ENCODE measurements at places on chromosomes 5 and 9. TPM values are rescaled to one million over a fixed set of nuclear protein-coding genes. Genes with fewer than 3 reads are reported as not detected.

Gene OLFML2A
- total RNA-seq, result 1.1 TPM

Gene EPB41L4A
- total RNA-seq, result 1.4 TPM

Gene HNRNPAB
- total RNA-seq, result 286 TPM

Gene FGF10
- total RNA-seq, result not detected

DNA sequence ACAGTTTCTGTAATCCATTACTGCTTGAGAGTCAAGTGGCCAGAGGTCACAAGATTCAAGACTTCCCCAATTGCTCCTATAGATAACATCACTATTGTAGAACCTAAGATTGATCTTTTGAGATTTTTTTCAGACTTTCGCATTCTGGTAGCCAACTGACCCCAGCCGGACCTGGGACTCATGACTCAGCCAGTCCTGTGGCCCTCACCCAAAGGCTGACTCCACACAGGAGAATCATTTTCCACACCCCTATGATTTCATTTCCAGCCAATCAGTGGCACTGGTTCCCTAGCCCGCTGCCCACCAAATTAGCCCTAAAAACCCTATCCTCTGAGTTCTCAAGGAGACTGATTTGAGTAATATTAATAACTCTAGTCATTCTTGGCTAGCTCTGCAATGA is 36.2 kb downstream of the TARS1 start:
- no peak overlapping the region for H3K4me3 ChIP-seq
- no peak overlapping the region for H3K27ac ChIP-seq
- H3K27me3 ChIP-seq, result no peaks in the 10 kb centered on the region
- DNase-seq, result no peak
- no peaks in the 10 kb centered on the region for H3K36me3 ChIP-seq
- H3K4me1 ChIP-seq, result no peaks in the 10 kb centered on the region

GRCh38 chr5:121988488-121988887 is 26.7 kb downstream of the SRFBP1 start:
- H3K4me1 ChIP-seq, result no peaks in the 10 kb centered on the region
- DNase-seq, result peak; percentile 42

GRCh38 chr9:130288926-130289690 is 23.5 kb downstream of the HMCN2 start:
- DNase-seq, result no peak
- no peaks in the 10 kb centered on the region for H3K4me1 ChIP-seq
- no peak overlapping the region for H3K4me3 ChIP-seq
- peaks cover 2% of the 10 kb centered on the region for H3K27me3 ChIP-seq

- no peaks in the 10 kb centered on the region for H3K27me3 ChIP-seq
- DNase-seq, result no peak
- H3K36me3 ChIP-seq, result no peaks in the 10 kb centered on the region
- H3K27ac ChIP-seq, result no peak overlapping the region
- H3K4me1 ChIP-seq, result peaks cover 15% of the 10 kb centered on the region
- H3K4me3 ChIP-seq, result no peak overlapping the region
These were observed 170.9 kb upstream of the STK32A start for GRCh38 chr5:147063943-147064342.

DNA sequence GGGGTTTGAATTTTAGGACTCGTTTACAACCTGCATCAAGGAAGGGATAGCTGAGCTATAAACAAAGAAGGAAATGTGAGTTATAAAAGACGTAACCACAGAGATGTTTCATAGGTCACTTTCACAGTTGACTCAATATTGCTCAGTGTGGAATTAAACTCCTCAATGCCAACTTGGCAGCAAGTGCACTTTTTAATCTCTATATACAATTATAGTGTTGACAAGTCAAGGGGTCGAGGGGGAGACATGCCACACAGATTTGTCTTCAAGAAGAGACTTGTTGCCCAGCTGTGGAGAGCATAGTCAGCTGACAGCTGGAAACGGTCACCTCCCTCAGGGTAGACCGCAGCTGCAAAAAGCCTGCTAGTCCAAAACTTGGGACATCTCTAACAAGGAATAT is 163.4 kb upstream of the DMAC1 start:
- no peak for DNase-seq
- no peak overlapping the region for H3K4me3 ChIP-seq
